ENCODE measurements at places on chromosomes 11 and 22.
A peak's percentile ranks its signal among the peaks of the same experiment; 100 is the strongest.

GRCh38 chr11:65454696-65455456, 32.3 kb downstream of the NEAT1 start:
- DNase-seq: peak; percentile 53

DNA sequence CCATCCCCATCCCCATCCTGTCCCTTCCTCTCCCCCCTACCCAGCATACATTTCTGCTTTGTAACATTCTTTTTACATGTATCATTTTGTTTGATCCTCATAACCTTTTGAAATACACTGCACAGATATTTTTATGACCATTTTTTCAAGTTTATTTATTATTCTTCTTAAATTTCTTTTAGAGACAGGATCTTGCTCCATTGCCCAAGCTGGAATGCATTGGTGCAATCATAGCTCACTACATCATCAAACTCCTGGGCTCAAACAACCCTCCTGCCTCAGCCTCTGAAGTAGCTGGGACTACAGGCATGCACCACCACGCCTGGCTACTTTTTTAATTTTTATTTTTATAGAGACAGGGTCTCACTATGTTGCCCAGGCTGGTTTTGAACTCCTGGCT, 99.4 kb upstream of the AKIP1 start:
- no peak for DNase-seq

DNA sequence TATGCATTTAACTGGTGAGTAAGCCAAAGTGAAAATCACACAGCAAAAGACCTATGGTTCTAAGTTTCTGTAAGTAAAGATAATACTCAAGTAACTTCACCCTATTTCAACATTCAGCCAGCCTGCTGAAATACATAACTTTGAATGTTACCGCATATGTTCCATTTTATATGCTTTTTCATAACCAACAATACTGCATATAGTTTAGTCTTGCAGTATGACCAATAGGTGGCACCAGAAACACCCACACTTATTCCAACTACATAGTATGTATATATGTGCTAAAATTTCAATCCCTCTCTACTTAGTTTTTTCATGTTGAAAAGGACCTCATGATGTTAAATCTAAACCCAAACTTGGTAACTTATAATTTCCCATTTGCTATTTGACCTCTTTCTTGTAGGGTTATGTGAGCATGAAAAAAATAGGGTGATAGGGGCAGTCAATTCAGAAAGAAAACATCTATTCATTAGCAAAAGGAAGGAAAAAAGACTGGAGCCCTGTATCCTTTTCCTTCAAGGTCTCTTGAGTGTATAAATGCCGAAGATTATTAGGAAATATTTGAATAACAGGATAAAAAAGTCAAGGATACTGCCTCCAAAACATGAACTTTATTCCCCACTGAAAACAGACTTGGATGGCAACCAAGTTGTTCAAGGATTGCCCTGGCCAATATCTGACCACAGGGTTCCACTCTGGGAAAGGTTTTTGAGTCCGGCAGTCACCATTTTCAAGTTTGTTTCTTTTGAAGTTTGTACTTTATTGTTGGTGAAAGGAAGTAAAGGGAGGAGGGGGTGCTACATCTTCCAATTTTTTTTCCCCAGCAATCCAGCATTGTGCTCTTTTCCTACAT, 23.8 kb upstream of the FZD4 start:
- peak; percentile 44 for DNase-seq

GRCh38 chr11:102429226-102429625, 23.3 kb downstream of the TMEM123 start:
- no peak for DNase-seq

GRCh38 chr11:105168457-105168856, 28.9 kb upstream of the CARD18 start:
- DNase-seq: peak; percentile 33

All from HFFc6 (cell line).